ENCODE measurements at places on chromosomes 6 and 20.

DNA sequence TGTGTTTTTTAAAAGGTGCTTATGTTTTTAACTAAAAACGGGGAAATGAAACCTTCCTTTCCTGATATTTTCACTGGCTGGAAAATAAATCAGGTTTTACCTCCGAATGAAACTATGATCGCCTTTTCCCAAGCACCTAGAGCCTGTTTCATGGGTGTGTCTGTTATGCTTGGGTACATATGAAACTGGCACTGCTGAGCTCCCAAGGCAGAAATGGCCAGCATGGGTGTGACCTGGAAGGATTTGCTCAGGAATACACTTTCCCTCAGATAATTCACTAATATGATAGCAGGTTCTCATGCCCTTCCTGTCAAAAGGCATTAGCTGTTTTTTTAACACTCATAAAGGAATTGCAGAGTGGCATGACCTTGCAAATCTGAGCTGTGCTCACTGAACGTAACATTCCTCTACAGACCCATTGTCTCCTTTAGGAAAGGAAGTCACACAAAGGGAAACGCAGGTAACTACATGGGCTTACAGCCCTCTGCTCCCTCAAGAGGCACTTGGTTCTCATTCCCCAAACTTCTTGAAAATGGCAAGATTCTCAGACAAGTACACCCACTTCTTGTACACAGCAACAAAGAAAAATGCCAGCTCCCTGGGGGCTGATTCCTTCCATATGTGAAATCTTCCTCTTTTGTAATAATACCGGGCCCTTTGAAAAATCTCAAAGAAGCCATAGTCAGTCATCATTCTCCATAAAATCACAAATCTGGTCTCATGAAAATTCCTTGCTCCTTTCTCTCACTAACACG lies 72.7 kb downstream of the METTL24 start:
- ATAC-seq: no peak

DNA sequence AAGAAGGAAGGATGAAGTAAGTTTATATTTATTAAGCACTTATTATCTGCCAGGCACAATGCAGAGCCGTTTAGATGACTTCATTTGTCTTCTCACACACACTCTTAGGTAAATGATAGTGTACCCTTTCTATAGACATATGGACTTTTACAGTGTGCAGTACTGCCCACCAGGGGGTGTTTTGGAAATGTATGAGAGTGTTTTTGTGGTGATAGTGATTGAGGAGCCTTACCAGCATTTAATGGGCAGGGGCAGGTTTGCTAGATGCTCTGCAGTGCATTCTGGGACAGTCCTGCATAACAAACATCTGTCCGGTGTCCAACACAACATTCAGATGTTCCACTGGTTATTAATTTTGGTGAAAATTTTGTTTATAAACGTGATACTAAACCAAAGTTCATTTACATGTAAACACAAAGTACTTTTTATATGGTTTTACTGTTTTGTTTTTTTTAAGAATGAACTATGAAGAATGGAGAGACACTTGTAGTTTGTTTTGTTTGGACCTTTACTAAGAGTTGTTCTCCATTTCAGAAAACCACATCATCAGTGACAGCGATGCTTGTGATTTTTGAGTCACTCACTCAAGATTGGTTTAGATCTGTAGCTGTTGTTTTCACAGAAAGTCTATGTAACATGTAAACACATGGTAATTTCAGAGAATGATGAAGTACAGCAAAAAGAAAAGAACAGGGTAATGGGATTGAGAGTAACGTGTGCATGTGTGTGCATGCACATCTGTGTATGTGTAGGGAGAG lies 19.9 kb downstream of the KCNS1 start:
- no peak for ATAC-seq

- ATAC-seq: peak; percentile 69
Observed at GRCh38 chr20:13684566-13685222, 46.0 kb upstream of the TASP1 start.

- ATAC-seq: no peak
Observed at GRCh38 chr6:15364401-15365037, 118.7 kb downstream of the JARID2 start.

DNA sequence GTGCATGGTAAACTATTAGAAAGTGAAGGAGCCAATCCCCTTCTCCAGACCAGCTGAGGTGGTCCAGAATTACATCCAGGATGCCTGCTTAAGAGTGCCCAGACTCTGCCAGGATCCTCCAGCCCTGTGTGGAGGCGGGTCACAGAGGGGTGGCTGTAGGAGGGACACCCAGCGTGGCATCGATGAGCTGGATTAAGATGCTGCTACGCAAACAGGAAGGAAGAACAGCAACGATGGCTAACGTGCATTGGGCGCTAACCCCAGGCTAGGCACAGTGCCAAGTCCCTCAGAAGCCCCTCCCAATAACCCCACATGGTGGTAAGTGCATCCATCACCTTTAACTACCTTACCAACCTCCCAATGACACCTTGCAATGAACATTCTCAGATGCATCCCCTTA lies 63.9 kb upstream of the MRPS10 start:
- ATAC-seq: no peak

DNA sequence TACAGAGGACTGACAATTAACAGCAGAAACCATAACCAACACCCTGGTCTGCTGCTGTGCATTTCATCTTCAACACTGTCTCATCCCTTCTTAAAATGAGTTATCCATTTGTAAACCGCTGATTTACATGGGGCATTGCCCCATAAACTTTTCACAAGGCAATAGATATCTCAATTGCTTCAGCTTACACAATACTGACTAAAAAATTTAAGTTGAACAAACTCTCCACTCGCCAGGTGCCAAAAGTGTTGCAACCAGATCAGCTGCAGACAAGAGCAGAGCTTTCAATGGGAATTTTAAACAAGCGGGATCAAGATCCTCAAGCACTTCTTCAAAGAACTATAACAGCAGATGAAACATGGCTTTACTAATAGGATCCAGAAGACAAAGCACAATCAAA lies 183.0 kb downstream of the TASP1 start:
- ATAC-seq: no peak

- no peak for ATAC-seq
Observed at GRCh38 chr20:56835829-56836550, 206.9 kb downstream of the TFAP2C start.

DNA sequence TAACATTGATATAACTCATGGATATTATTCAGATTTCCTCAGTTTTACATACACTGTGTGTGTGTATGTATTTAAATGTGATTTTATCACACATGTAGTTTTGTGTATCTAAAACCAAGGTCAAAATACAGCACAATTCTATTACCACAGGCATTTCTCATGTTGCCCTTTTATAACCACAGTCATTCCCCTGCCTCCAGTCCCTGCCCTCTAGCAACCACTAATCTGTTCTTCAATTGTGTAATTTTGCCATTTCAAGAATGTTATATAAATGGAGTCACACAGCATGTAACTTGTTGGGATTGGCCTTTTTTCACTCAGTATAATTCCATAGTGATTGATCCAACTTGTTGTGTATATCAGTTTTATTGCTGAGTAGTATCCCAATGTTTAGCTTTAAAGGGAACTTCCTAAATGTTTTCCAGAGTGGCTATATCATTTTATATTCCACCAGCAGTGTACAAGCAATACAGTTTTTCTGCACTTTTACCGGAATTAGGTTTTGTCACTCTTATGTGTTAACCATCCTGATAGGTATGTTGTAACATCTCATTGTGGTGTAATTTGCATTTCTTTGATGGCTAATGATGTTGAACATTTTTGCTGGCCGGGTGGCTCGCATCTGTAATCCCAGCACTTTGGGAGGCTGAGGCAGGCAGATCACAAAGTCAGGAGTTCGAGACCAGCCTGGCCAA lies 338.2 kb downstream of the SOX4 start:
- no peak for ATAC-seq

DNA sequence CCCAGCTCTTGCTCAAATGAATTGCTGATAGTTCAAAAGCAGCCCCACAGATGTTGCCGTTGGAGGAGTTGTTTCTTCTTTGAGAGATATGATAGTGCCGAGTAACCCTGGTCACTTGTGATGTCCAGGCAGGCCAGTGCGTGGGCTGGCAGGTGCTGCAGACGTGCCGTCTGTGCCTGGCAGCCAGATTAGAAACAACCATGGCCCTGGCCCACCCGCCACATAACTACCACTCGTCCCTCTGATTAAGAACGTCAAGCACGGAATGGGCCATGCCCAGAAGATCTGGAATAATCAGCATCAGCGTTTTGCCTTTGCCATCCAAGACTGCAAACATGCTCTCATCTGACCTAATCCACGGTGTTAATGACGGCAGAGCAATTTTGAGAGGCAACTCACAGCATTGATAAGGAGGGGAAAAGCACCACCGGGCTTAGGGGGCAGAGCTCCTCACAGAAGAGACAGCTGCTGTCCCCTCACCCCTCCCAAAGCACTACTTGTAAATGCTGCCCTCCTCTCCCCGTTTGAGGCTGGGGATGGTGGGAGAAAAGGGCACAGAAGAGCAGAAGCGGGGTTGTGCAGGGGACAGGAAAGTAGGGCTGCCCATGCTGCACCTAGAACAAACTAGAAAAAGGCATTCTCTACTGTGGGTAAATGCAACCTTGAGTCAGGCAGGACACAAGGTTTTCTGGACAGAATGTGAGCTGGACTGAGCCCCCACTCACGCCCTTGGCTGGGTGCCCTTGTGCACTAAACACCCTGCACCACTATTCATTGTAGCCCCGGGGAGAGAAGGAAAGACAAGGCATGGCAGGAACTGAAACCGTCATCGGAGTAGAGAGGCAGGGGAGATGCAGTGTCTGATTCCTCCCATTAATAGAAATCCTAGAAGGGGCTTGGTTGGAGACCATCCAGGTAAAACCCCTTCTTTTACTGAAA lies 5.3 kb upstream of the CPNE5 start:
- no peak for ATAC-seq

DNA sequence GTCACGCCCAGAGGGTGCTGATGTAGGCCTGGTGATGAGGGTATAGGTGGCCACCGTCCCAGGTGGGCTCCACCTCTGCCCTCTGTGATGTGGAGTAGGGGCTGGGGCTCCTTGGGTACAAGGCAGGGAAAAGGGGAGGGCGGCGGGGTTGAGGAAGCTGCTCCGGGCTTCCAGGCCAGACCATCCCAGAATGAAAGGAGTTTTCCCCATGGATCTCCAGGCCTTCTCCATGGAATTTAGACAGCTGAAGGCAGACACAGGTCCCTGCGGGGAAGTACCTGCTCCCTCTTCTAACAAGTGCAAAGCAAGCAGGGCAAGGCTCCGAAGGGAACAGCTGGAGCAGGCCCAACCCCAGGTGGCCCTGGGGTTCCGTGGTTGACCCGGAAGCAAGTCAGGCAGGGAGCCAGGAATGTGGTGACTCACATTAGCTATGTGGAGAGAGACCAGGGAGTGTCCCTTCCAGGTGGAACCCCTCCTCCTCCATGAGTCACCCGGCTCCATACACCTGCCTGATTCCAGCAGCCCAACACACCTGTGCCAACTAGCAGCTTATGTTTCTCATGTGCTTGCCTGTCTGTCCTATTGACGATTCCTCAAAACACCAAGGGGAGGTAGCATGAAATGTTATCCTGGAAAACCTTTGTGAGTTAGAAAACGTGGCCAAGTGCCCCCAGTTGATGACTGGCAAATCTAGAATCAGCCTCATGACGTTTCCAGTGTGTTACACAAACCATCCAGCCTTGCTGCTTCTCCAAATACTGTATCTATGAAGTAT lies 59.7 kb upstream of the SNX9 start:
- no peak for ATAC-seq

DNA sequence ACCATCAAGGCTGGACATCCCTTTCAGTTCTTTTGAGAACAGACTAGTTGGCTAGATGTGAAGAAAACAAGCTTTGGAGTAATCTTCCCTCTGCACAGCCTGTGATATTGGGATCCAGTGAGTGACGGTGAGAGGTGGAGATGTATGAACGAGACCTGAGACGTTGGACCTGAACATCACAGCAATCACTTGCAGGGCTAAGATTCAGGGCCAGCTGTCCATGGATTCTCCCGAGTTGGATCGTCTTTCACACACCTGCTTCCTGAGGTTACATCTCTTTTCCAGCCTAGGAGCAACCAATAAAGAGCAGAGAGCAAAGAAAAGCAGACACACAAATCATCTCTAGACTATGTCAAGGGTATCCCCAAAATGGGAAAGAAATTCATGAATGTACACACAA lies 30.0 kb upstream of the TMEM14A start:
- ATAC-seq: no peak
